Natural killer cell treated with Interleukin-12 subunit alpha and Interleukin-12 subunit beta and Interleukin-15 and Interleukin-18, amount 100 ng/mL, for 72 hours (primary cell): ENCODE measurements at places on chromosomes 4 and X. TPM values are rescaled to one million over a fixed set of nuclear protein-coding genes. Genes with fewer than 3 reads are reported as not detected.

The DSPP gene
- not detected for total RNA-seq

The CNKSR2 gene
- total RNA-seq: 2.4 TPM

The TCEAL6 gene
- total RNA-seq: not detected

The CPE gene
- total RNA-seq: not detected

The VCX3A gene
- total RNA-seq: not detected

The NEUROG2 gene
- total RNA-seq: not detected

The LGI2 gene
- not detected for total RNA-seq

- no peak for DNase-seq
Measured at GRCh38 chrX:45660477-45660876, 459.8 kb upstream of the DIPK2B start.

DNA sequence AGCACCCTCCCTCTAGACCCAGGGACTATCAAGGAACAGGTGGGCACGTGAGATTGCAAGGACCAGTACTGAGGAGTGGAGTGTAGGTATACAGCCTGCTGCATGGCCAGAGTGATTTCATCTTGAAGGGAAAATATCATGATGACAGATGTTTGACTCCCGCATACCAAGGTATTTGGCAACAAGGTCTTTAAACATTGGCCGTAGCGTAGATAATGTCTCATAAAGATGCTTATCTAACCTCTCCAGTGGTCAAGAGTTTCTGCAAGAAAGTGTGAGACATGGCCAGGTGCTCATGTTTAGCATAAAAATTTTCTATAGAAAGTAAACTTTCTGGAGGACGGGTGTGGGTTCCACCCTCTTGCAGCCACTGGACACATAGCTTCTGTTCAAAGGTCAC lies 18.7 kb upstream of the ZNF630 start:
- no peak for DNase-seq

DNA sequence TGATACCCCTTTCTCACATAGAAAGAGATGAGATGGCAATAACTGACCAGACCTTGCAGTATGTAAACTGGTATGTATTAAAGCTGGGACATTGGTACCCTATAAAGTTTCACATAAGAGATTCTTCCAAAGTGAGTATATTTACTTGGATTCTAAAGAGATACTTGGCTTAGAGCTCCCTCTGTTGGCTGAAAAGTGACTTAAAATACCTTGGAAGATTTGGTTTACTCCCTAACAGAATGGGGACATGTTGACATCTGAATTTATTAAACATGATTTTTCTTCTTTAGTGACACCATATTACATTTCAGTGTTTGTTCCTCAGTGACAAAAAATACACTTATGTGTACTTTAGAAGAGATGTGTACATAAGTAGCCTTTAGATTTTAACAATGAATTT lies 47.9 kb upstream of the RGN start:
- DNase-seq: no peak

GRCh38 chrX:103607364-103608305 lies at the start of gene TCEAL3:
TSS of gene TCEAL3 (plus strand) at chrX:103607963. CDS start at chrX:103609065, 1,102 bp downstream.
- peak; percentile 68 for DNase-seq

DNA sequence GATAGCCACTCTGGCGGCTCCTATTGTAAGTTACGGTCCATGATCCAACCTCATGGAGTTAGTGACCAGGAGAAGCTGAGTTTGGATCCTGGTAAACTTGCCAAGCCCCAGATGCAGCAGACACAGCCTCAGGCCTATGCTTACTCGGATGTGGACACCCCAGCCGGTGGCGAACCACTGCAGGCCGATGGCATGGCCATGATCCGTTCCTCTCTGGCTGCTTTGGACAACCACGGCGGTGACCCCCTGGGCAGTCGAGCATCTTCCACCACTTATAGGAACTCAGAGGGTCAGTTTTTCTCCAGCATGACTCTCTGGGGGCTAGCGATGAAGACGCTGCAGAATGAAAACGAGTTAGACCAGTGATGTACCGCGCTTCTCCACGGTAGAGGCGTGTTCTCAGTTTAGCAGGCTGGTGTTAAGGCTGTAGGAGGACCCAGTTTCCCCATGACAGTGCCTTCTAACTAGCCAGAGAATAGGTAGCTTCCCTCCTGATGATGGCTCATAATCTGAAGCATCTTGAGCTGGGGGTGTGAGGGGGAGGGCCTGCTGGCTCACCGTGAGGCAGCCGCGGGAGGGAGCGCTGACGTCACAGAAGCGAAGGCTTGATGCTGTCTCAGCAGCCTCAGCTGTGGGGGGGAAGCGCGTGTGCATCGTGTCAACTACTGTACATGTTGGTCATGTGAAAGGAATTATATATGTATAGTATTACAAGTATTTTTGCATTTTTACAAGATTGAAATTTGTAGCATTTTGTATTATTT lies 31.1 kb downstream of the ZBTB49 start:
- DNase-seq: no peak

DNA sequence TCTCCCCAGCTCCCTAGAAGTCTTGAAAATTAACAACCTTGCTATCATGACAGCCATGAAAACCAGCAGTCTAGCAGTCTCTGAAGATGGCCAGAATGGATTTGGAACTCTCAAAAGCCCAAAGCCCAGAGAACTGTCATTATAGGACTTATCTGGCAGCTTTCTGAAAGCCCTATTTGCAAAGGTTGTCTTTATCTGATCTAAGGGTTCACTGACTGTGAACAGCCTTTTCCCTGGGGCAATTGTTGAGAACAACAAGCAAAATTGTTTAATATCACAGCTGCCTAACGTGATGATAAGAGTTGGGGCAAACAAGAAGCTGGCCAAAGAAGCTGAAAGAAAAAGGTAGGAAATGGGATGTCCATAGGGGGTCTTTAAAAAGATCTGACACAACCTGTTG lies 20.9 kb upstream of the KLHL8 start:
- no peak for DNase-seq

GRCh38 chr4:107068116-107068515 lies 32.0 kb upstream of the DKK2 start:
- DNase-seq: no peak

- DNase-seq: no peak
Measured at GRCh38 chr4:165556383-165556782, 177.6 kb downstream of the CPE start.

DNA sequence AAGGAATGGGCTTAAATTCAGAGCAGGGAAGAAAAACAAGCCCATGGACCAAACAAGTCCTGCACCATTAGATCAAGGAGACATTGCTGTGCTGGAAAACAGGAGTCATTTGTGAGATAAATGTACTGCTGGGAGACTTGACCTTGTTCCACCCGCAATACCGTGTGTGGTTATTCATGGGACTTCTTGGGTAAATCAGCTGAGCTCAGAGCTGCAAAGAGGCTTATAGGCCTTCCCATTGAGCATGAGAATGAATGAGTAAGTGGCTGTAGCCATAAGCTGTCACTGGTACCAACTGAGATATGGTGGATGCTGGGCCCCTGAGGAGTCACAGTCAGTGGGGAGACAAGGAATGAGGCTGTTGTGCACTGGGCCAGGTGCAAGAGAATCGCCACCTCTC lies 2.3 kb upstream of the CYTL1 start:
- no peak for DNase-seq

- DNase-seq: no peak
Measured at GRCh38 chrX:19137067-19137466, 14.8 kb upstream of the ADGRG2 start.

GRCh38 chr4:146465628-146466027 lies 56.1 kb downstream of the SLC10A7 start:
- DNase-seq: no peak

- no peak for DNase-seq
Measured at GRCh38 chrX:68749426-68749825, 79.4 kb upstream of the EFNB1 start.

GRCh38 chrX:49880668-49881067 lies 1.4 kb downstream of the USP27X start:
- no peak for DNase-seq

GRCh38 chr4:102563000-102563399 lies 61.8 kb downstream of the NFKB1 start:
- DNase-seq: no peak

DNA sequence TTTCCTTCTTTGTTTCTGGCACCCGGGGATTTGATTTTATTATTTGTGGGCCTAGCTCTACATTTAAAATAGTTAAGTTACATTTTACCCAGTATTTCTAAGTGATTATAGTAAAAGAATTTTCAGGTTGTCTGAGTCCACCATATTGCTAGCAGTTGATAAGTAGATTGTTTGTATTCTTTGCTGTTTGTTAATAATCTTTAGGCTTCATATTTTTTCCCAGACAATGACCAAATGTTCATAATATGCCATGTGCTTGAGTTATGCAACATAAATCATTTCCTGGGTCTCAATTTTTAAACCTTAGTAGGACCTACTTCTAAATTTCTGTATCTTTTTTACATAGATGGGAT lies 127.3 kb downstream of the PHKA2 start:
- DNase-seq: no peak

DNA sequence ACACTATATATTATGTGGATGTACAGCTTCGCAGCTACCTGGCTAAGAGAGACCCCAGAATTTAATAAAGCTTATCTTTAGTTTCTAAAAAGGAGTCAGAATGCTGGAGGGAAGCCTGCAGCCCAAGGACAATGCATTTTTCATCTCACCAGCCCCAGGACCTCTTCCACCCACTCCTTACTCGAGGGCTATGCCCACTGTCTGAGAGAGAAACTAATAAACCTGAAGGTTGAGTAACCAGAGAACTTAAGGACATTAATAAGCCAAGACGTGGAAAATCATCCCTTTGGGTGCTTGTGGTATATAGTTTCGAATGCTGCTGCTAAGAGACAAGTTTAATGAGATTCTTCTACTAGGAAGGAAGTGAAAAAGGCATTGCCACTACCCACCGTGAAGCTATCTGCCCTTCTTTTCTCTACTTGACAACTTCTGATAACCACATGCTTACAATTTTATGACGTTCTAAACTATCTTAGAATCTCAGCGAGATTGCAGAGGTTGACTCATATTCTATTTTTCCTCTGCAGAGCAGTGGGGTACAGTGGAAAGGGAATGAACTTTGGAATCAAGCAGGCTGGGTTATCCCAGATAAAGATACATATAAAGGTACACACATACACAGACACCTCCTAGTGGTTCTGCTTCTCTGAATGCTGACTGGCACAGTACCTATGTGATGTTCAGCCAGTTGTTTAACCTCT lies 3.3 kb downstream of the RELL1 start:
- no peak for DNase-seq

DNA sequence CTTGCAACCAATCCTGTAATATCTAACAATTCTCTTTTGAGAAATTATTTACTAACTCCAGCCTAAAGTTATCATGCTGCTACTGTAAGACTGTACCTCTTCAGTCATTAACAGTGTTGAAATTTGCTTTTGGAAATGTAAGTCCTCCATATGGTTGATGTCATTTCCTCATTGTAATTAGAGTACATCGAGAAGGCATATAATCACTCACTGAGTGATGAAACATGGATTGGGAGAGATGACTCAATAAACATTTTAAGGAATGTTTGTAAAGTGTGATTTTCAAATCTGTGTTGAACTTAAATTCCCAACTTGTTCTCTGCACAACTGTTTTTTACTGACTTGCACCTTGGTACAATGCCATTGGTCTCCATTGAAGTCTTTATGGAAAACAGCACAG lies 61.2 kb downstream of the HMGB2 start:
- DNase-seq: no peak

GRCh38 chr4:15771216-15772058 lies 6.7 kb upstream of the CD38 start:
- DNase-seq: peak; percentile 66

DNA sequence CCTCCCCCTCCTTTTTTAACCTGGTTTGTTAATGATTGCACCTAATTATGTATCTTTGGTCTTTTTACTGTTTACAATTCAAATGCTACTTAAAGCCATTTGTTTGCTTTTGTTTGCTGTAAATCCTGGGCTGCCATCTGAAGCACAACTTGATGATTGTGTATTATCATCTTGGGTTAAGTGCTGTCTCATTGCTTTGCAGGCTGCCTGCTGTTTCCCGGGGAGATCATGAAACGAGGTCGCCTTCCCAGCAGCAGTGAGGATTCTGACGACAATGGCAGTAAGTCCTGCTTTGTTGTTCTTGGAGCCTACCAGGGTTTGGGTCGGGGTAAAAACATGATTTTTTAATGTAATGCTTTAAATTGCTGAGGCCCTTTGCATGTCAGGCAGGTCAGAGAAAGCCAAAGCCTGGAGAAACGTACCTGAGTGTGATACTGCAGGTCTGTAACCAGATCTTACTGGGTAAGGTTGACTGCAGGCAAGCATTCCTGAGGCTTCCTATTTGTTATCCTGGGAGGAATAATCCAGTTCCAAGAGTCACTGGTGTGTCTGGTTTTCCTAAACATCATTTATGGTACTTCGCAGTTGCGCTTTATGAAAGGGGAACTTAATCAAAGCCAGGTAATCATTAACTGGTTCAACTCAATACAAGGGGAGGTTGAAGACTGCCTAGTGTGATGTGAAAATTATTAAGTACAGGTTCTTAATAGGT lies 22.2 kb downstream of the JADE1 start:
- DNase-seq: no peak

DNA sequence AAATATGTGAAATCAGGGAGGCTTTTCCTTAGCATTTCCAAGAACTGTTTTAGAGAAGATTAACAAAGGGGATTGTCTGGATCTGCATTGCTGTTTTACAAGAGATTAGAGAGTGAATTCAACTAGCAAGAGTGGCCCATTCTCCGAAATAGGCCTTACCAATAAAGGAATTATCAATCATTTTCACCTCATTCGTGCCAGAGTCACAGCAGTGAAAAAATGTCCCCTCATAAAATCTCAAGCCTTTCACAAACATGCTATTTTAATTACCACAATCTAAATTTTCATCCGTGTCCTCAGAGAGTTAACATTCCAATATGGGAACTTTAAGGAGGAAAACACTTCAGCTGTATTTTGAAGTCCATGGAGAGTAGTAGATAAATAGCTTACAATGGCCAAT lies 979.6 kb downstream of the RPA4 start:
- DNase-seq: no peak

DNA sequence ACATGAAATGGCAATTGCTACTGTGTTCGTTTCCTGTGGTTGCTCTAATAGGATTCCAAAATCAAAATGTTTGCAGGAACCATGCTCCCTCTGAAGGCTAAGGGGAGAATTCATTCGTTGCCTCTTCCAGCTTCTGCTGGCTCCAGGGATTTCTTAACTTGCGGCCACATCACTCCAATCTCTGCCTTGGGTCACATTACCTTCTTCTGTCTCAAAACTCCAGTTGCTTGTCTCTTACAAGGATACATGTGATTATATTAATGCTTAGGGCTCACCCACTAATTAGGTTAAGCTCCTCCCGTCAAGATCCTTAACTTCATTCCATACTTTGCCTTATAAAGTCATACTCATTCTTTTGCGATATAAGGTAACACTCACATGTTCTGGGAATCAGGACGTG lies 208.4 kb downstream of the RBM46 start:
- no peak for DNase-seq

- no peak for DNase-seq
Measured at GRCh38 chr4:74999714-75000309, 66.9 kb downstream of the PARM1 start.

GRCh38 chr4:6309777-6310176 lies 40.1 kb downstream of the WFS1 start:
- no peak for DNase-seq

- no peak for DNase-seq
Measured at GRCh38 chr4:90960840-90961239, 833.6 kb downstream of the CCSER1 start.
